NCI-H1092 (cell line): ENCODE measurements at places on chromosomes 6 and 20.

DNA sequence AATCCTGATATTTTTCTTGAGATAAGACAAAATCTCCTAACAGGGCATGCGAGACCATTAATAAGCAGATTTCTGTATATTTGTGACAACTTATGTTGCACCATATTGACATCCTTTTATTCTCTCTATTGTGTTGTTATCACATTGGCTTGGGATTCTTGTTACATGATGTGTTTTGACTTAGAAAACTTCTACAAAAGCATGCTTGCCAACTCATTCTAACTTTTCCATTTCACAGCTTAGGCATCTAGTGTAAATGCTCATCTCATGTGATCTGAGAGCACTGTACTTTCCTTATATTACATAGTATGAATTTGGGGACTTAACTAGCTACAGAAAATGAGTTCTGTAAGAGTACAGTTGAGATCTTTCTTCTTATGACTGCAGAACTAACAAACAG lies 1040.7 kb upstream of the ADGRB3 start:
- DNase-seq: no peak

DNA sequence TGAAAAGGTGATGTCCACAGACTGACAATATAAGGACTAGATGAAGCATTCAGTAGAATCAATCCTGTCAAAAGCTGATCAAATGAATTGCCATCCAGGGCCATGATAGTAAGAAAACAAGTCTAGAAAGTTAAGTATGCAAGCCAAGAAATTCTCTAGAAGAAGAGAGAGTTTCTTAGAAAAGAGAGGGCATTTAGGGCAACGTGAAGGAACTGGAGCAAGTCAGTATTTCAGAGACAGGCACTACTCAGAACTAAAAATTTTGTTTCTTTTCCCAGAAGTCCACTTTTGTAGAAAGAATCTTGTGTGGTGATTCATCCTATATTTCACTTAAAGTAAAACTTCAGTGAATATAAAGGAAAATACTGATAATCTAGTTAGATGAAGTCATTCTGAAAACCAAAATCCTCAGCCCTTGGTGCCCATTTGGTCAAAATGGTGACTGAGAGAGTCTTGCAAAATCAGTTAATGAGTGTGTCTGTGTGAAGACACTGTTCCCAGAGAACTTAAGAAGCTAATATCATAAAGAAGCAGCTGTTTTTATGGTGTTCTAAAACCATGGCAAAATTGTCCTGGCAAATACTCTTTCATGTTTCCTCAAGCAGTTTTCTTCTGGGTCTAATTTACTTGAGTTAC lies 82.2 kb downstream of the COL19A1 start:
- no peak for DNase-seq

GRCh38 chr6:47076422-47077344 lies 34.6 kb upstream of the ADGRF1 start:
- DNase-seq: no peak

- DNase-seq: no peak
Measured at GRCh38 chr20:58094698-58095097, 133.8 kb downstream of the ANKRD60 start.

- DNase-seq: no peak
Measured at GRCh38 chr20:32191422-32191821, 16.1 kb downstream of the PLAGL2 start.

GRCh38 chr6:87661503-87661902 lies 40.5 kb downstream of the AKIRIN2 start:
- no peak for DNase-seq

DNA sequence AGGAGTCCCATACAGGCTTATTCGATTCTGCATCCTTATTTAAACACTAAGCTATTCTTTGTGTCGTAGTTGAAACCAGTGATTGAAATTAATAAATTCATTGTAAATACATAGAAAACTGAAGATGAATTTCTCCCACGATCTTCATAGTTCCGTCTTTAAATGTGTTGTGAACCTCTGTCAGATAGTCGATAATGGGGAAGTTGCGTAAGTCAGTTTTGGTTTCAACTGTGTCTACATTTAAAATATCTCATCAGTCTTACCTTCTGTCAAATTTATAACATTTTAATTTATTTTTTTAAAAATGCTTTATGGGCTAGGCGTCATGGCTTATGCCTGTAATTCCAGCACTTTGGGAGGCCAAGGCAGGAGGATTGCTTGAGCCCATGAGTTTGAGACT lies 12.7 kb downstream of the STX11 start:
- no peak for DNase-seq

DNA sequence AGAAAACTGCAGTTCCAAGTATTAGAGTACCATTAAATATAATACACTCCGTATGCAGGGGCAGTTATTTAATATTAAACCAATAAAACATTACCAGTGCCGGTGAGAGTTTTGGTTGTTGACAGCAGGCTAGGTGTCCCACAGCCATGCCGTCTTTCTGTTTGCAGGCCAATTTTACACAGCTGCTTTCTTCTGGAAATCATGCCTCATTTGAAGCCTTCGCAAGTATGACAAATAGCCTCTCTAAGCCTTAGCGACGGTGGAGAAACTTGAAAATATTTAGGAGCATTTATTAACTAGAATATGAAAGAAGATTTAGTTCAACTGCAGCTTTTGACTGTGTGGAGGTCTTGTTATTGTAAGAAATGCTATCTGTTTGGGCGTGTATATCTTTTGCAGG lies 226.0 kb downstream of the BMP2 start:
- no peak for DNase-seq

GRCh38 chr6:111782192-111782809 lies 91.0 kb downstream of the FYN start:
- no peak for DNase-seq

DNA sequence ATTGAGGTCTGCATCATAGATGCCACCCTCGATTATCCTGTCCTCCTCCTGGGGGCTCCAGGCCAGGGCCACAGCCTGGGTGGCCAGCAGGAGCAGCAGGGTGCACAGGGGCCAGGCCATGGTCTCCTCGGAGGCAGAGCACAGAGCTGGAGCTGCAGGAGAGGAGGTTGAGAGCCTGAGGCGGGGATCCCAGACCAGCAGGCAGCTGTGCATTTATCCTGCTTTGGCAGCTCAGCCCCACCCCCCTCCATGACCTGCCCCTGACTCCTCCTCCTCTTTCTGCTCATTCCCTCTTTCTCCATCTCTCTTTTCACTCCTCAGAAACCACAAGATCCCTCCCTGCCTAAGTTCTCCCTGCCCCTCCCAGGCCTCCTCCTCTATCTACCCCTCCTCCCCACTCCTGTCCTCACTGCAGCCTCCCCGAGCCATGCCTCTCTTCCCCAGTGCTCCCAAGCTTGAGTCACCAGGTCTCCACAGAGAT lies at the start of gene CST2:
Gene CST2 (minus strand): TSS at position 189 of the 481 bp plus-strand sequence. CDS start 69 bp downstream, at position 120.
- DNase-seq: no peak

- no peak for DNase-seq
Measured at GRCh38 chr20:50565871-50566270, 55.7 kb downstream of the PTPN1 start.
